ENCODE measurements at places on chromosomes 7 and 10. TPM values are rescaled to one million over a fixed set of nuclear protein-coding genes. Genes with fewer than 3 reads are reported as not detected.

GRCh38 chr10:49056356-49056755, 59.0 kb downstream of the VSTM4 start:
- H3K4me3 ChIP-seq = no peak overlapping the region
- H3K4me1 ChIP-seq = peaks cover 5% of the 10 kb centered on the region
- H3K27me3 ChIP-seq = peaks cover 8% of the 10 kb centered on the region
- no peak for DNase-seq
- no peak overlapping the region for H3K27ac ChIP-seq

- H3K36me3 ChIP-seq = no peaks in the 10 kb centered on the region
- H3K4me3 ChIP-seq = peak overlapping the region; percentile 61
- peaks cover 13% of the 10 kb centered on the region for H3K4me1 ChIP-seq
- peak; percentile 21 for DNase-seq
- peaks cover 48% of the 10 kb centered on the region for H3K27me3 ChIP-seq
Measured at GRCh38 chr7:141072548-141073172, 1.2 kb upstream of the TMEM178B start.

DNA sequence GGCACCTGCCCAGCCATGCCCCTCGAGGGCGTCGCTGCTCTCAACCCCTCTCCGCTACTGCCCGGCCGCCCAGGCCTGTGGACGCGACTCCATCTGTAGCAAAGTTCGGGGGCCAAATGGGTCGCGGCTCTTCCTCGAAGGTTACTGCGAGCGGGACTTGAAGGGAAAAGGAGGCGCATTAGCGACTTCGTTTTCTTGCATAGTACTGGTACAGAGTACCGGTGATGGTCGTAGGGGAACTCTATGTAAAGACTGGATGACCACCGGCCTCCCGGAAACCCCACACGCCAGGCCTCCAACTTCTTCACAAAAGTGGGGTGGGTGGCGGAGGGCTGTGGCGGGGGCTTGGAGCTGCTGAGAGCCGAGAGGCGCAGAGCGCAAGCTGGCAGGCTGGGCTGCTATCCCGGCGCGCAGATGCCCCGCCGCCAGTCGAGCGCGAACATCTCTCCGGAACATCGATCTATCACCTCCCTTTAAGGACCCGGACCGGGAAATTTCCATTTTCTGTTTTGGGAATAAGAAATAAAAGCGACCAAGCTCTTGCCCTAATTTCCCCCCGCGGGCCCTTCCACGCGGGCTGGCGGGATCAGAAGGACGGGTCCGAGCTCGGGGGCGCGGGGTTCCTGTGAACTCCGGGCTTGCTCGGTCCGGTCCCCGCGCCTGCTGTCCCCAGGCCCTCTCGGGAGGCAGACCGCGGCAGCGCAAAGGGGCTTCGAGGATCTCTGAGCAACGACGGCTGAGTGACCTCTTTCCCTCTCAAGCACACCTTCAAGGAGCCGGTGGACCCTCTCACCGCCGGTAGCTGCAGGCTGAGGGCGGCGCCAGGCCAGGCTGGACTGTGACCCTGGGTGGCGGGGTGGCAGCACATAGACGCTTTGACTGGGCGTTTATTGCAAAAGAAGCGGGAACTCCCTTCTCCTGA, 12.2 kb upstream of the FEZF1 start:
- H3K36me3 ChIP-seq = no peaks in the 10 kb centered on the region
- H3K27me3 ChIP-seq = peaks cover 58% of the 10 kb centered on the region
- DNase-seq = no peak

GRCh38 chr7:79876848-79877252, 257.8 kb upstream of the GNAI1 start:
- no peak for DNase-seq
- H3K4me3 ChIP-seq = no peak overlapping the region
- H3K27me3 ChIP-seq = no peaks in the 10 kb centered on the region
- H3K4me1 ChIP-seq = no peaks in the 10 kb centered on the region
- no peak overlapping the region for H3K27ac ChIP-seq

Gene LZTS2
- 19.2 TPM for total RNA-seq

- no peaks in the 10 kb centered on the region for H3K27me3 ChIP-seq
- no peak overlapping the region for H3K27ac ChIP-seq
- no peak overlapping the region for H3K4me3 ChIP-seq
- no peaks in the 10 kb centered on the region for H3K4me1 ChIP-seq
Measured at GRCh38 chr10:103416436-103417147, 20.2 kb downstream of the PDCD11 start.

- no peak for DNase-seq
- H3K4me3 ChIP-seq = no peak overlapping the region
- H3K27ac ChIP-seq = no peak overlapping the region
- H3K4me1 ChIP-seq = peaks cover 6% of the 10 kb centered on the region
- peaks cover 26% of the 10 kb centered on the region for H3K36me3 ChIP-seq
Measured at GRCh38 chr10:101536800-101537199, 51.3 kb downstream of the POLL start.

Gene SPDYE8
- not detected for total RNA-seq

DNA sequence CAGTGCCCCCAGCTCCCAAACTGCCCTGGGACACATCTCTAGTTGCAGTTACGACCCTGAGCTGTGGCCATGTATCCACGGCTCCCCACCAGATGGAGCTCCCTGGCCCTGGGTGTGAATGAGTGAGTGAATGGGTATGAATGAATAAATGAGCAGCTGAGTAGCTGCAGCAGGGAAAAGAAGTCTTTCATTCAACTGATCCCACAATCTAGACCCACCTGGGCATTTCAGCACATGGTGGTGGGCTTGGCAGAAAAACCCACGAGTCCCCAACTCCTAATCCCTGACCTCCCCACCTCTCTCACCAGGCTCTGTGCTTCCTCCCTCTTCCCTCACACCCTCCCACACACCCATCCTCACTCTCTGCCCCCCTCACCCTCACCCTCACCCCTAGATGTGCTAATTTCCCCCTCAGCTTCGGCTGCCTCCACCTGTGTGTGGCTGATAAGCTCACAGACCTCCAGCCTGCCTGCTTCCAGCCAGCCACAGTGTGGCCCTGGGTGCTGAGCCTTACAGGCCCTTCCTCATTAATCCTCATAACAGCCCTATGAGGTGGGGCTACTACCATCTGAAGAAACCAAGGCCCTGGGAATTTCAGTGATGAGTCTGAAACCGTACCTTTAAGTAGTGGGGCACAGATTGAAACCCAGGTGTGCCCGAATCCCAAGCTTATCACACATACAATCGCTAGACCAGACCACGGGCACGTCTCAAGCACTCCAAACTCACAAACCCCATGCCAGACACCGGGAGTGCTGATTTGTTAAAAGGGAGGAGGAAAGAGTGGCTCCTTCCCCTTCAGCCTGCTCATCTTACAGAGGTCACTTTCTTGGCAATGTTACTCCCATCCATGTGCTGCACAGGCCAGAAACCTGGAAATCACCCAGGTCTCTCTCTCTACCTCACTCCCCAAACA, 2.2 kb upstream of the ATP6V1F start:
- H3K36me3 ChIP-seq = peaks cover 12% of the 10 kb centered on the region
- H3K4me1 ChIP-seq = peaks cover 13% of the 10 kb centered on the region
- no peaks in the 10 kb centered on the region for H3K27me3 ChIP-seq
- DNase-seq = no peak
- H3K27ac ChIP-seq = no peak overlapping the region

Gene CADPS2
- not detected for total RNA-seq

GRCh38 chr7:36023033-36023560, 130.0 kb upstream of the EEPD1 start:
- H3K36me3 ChIP-seq = no peaks in the 10 kb centered on the region
- H3K4me1 ChIP-seq = no peaks in the 10 kb centered on the region
- no peak for DNase-seq
- H3K4me3 ChIP-seq = no peak overlapping the region

Gene HECW1
- total RNA-seq = not detected

DNA sequence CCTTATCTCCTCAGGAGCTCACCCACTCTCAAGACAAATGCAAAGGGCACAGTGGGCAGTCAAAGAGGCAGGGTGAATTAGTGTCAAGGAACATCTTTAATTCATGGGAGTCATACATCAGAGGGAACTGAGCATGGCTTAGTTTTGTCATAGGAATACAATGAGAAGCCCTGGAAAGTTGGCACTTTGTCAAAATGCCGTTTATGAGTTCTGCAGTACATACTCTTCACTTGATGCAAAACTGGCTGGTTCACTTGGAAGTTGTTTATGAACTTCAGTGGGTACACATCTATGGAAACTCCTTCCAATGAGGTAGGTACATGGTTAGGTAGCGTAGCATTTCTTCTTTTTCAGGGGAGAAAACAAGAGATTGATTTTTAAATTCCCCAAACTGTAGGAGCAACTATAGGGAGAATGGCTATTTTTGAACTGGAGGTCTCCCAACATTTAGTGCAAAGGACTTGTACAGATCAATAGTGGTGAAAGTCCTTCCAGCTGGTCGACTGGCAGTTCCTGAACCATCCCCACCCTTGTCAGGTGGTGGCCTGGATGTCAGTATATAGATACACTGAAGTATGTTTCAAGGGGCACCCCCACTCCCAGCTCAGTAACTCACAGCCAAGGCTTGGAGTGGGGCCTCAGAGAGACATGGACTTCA, 580.5 kb downstream of the REEP3 start:
- no peak for DNase-seq
- no peaks in the 10 kb centered on the region for H3K4me1 ChIP-seq
- H3K27me3 ChIP-seq = no peaks in the 10 kb centered on the region
- no peaks in the 10 kb centered on the region for H3K36me3 ChIP-seq
- H3K4me3 ChIP-seq = no peak overlapping the region

GRCh38 chr7:30556840-30557239, 37.8 kb upstream of the GARS1 start:
- H3K27me3 ChIP-seq = no peaks in the 10 kb centered on the region
- H3K4me3 ChIP-seq = no peak overlapping the region
- H3K4me1 ChIP-seq = no peaks in the 10 kb centered on the region
- DNase-seq = no peak
- no peak overlapping the region for H3K27ac ChIP-seq
- H3K36me3 ChIP-seq = peaks cover 5% of the 10 kb centered on the region

DNA sequence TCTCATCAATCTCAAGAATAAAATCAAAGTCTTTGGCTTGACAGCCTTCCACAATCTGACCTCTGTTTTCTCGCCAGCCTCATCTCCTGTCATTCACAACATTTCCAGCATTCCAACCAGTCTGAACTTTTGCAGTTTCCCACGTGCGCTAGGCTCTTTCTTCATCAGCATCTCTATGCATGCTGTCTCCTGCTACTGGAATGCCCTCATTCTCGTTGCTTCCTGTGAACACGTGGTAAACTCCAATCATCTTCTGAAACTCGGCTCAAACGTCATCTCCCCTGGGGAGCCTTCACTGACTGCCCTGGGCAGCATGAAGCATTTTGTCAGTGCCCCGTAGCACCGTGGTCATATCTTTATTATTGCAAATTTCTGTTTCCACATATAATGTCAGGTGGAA, 12.2 kb upstream of the RSBN1L start:
- no peak overlapping the region for H3K4me3 ChIP-seq
- H3K4me1 ChIP-seq = peaks cover 19% of the 10 kb centered on the region
- no peaks in the 10 kb centered on the region for H3K27me3 ChIP-seq
- no peak for DNase-seq

GRCh38 chr10:68725016-68725415, 4.0 kb downstream of the CCAR1 start:
- H3K36me3 ChIP-seq = peaks cover 56% of the 10 kb centered on the region
- H3K27ac ChIP-seq = no peak overlapping the region
- peaks cover 12% of the 10 kb centered on the region for H3K4me1 ChIP-seq
- no peak for DNase-seq
- H3K27me3 ChIP-seq = no peaks in the 10 kb centered on the region
- no peak overlapping the region for H3K4me3 ChIP-seq

- H3K27ac ChIP-seq = no peak overlapping the region
- H3K4me1 ChIP-seq = no peaks in the 10 kb centered on the region
Measured at GRCh38 chr10:117927332-117927731, 119.4 kb downstream of the RAB11FIP2 start.

DNA sequence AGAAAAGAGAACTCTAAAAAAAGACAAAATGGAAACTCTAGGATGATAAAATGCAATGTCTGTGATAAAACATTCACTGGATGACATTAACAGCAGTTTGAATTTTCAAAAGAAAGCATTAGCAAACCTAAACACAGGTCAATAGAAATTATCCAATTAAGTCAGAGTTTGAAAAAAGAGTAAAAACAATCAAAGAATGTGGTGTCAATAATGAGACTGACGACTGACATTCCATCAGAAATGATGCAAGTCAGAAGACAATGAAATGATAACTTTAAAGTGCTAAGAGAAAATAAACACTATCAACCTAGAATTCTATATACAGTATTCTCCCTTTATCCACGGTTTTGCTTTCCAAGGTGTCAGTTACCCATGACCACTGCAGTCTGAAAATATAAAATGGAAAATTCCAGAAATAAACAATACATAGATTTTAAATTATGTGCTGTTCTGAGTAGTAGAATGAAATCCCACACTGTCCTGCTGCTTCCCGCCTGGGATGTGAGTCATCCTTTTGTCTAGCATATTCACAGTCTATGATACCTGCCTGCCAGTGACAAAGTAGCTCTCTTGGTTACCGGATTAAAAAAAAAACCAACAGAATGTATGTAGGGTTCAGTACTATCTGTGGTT, 38.3 kb upstream of the SFMBT2 start:
- DNase-seq = no peak
- H3K36me3 ChIP-seq = no peaks in the 10 kb centered on the region
- H3K27me3 ChIP-seq = peaks cover 17% of the 10 kb centered on the region
- no peak overlapping the region for H3K27ac ChIP-seq

GRCh38 chr7:140061607-140061930, 1.2 kb downstream of the PARP12 start:
- H3K4me3 ChIP-seq = peak overlapping the region; percentile 81
- peaks cover 41% of the 10 kb centered on the region for H3K4me1 ChIP-seq
- H3K36me3 ChIP-seq = peaks cover 29% of the 10 kb centered on the region
- H3K27ac ChIP-seq = peak overlapping the region; percentile 14
- H3K27me3 ChIP-seq = peaks cover 1% of the 10 kb centered on the region

DNA sequence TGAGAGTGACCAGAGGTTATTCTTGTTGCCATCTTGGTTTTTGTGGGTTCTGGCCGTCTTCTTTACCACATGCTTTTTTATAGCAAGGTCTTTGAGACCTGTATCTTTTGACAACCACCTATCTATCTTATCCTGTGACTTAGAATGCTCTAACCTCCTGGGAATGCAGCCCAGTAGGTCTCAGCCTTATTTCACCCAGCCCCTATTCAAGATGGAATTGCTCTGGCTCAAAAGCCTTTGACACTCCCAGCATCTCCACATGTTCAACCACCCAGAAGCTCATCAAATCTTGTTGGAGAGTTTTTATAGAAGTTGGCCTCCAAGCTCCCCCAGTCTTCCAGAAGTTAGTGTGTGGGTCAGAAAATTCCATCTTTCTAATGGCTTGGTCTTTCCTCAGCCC, 464.3 kb upstream of the NRP1 start:
- DNase-seq = no peak
- H3K27ac ChIP-seq = no peak overlapping the region
- no peaks in the 10 kb centered on the region for H3K4me1 ChIP-seq
- no peaks in the 10 kb centered on the region for H3K27me3 ChIP-seq
- no peaks in the 10 kb centered on the region for H3K36me3 ChIP-seq

- no peak for DNase-seq
- no peaks in the 10 kb centered on the region for H3K4me1 ChIP-seq
- H3K27ac ChIP-seq = no peak overlapping the region
- H3K27me3 ChIP-seq = peaks cover 5% of the 10 kb centered on the region
Measured at GRCh38 chr10:31170636-31171035, 139.0 kb upstream of the ZNF438 start.

Measured in activated T-helper 2 cell treated with anti-CD3 and anti-CD28 coated beads, Interferon-gamma antibody, Interleukin-2, Interleukin-4, amounts not matched to agents 10 μg/mL and 5 μg/mL and 100 μg/mL, durations not matched to agents 14 hours and 24 hours and 36 hours (primary cell).